ENCODE measurements at places on chromosomes 3 and 15.

DNA sequence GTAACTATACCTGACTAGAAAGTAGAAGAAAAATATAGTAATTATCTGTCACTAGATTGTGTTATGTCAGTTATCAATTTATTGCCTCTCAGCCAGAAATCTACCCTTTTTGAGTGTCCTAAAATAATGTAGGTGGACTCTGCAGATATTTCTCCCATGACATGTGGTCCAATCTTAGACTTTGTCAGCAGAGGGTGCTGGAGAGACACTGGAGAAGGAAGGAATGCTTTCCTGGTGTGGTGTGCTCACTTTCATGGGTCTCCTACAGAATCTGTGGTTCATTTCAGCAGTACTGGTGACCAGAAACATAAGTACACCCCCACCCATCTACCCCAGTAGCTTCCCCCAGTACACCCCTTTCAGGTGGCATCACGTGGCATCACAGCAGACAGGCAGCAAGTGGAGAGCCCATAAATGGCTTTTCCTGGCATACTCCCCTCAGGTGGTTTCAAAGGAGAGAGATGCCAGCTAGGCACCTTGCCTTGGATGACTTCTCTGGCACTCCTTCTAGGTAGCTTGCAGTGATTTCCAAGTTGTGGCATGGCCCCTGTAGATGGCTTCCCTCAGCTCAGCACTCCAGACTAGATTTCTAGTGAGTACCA is 114.7 kb downstream of the GADL1 start:
- no peak for DNase-seq

GRCh38 chr15:95278532-95279245 is 1047.3 kb downstream of the MCTP2 start:
- DNase-seq: no peak

- no peak for DNase-seq
These were observed 240.9 kb downstream of the UACA start for GRCh38 chr15:70522323-70522966.

GRCh38 chr3:191696348-191696747 is 235.4 kb downstream of the PYDC2 start:
- DNase-seq: no peak

GRCh38 chr3:4977853-4978203 is 1.4 kb upstream of the BHLHE40 start:
- no peak for DNase-seq

- DNase-seq: no peak
These were observed 80.3 kb upstream of the KCNAB1 start for GRCh38 chr3:156040041-156040440.

GRCh38 chr3:30962084-30962483 is 67.6 kb upstream of the GADL1 start:
- DNase-seq: no peak

- DNase-seq: no peak
These were observed 932 bp downstream of the GSK3B start for GRCh38 chr3:120093119-120093910.

GRCh38 chr3:171901615-171902312 is 58.6 kb downstream of the TMEM212 start:
- DNase-seq: no peak

- no peak for DNase-seq
These were observed 429.2 kb downstream of the CADM2 start for GRCh38 chr3:85387913-85388505.

DNA sequence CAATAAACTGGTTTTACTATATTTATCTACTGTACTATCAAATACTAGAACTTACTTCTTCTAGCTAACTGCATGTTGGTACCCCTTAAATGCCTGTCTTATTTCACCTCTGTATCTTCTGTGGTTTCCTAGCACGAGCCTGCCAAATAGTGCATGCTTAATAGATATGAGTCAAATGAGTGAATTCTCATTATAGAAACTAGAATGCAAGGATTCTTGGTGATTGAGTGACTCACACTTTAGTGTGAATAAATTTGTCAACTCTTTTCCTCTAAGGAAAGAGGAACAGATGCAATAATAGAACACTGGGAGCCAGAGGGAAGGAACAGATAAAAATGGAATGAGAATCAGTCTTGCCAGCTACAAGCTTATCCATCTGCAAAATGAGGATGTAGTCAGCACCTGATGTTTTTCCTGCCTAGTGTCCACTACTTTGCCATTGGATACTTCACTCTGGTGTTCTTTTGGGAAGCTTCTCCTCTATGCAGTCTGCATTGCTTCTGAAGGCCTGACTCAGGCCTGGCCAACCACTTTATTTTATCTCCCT is 189.1 kb upstream of the CADPS start:
- DNase-seq: no peak

GRCh38 chr3:115670911-115671310 is 47.6 kb downstream of the GAP43 start:
- DNase-seq: no peak

DNA sequence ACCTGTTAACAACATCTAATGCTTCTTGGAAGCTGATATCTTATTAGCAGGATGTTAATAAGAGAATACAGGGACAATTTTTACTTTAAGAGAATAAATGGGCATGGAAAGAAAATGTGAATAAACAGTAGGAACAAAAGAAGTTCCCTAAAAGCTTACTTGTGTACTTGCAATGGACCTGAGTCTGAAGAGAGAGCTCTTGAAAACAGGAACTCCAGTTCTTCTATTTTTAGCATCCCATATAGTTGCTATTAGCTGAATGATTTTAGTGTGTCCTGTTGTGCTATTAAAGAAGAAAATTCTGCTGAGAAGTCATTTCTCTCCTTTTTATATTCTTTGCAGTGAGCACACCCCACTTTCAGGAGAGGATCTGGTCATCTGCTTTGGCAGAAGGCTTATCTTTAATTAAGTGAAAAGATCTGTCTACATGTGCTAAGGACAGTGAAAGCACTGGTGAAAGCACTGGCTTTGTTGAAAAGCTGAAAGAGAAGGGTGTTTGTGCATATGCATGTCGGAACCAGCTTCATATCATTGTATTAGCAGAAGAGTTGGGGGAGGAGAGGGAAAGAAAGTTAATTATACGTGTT is 1.4 kb upstream of the ST3GAL6 start:
- no peak for DNase-seq

- no peak for DNase-seq
These were observed 6.0 kb upstream of the BFSP2 start for GRCh38 chr3:133393691-133394474.

GRCh38 chr3:150384296-150385212 is 23.5 kb upstream of the TSC22D2 start:
- no peak for DNase-seq

DNA sequence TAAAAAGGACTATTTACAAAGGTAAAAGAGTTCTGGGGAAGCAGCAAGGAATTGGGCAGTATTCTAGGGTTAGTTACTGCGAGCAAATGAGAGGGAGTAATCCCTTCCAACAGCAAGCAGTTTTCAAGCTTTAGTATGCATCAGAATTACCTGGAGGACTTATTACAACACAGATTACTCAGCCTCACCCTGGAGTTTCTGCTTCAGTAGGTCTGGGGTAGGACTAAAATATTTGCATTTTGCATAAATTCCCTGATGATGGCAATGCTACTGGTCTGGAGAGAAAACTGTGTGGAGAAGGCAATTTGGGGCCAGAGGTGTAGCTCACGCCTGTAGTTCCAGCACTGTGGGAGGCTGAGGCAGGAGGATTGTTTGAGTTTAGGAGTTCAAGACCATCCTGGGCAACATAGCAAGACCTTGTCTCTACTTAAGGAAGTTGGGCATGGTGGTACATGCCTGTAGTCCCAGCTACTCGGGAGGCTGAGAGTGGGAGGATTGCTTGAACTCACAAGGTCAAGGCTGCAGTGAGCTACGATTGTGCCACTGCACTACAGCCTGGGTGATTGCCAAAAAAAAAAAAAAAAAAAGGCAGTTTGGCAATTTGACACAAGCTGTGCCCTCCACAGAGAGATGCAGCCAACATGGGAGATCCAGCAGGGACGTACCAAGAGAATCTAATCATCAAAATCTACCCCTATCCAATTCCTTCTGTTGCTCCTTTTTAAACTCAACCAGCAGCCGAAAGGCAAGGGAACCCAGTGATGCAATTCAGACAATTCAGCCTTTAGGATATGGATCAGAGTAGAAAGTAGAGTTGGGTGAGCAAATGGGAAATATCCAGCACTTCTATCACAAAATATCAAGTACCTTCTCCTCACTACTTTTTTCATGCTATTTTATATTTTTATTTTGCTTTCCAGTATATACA is 27.1 kb upstream of the AP4E1 start:
- DNase-seq: no peak

DNA sequence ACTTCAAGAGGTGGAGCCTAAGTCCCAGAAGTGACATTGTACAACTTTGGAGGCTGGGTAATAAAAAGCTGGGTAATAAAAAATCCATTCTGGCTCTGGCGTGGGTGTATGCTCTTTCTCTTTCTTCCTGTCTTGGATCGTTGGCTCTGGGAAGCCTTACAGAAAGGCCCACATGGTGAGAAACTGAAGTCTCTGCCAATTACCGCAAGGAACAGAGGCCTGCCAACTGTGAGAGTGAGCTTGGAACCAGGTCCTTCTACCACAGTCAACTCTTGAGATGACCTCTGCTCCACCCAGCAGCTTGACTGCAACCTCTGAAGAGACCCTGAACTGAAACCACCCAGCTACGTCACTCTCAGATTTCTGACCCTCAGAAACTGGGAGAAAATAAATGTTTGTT is 51.0 kb downstream of the NR2F2 start:
- no peak for DNase-seq

DNA sequence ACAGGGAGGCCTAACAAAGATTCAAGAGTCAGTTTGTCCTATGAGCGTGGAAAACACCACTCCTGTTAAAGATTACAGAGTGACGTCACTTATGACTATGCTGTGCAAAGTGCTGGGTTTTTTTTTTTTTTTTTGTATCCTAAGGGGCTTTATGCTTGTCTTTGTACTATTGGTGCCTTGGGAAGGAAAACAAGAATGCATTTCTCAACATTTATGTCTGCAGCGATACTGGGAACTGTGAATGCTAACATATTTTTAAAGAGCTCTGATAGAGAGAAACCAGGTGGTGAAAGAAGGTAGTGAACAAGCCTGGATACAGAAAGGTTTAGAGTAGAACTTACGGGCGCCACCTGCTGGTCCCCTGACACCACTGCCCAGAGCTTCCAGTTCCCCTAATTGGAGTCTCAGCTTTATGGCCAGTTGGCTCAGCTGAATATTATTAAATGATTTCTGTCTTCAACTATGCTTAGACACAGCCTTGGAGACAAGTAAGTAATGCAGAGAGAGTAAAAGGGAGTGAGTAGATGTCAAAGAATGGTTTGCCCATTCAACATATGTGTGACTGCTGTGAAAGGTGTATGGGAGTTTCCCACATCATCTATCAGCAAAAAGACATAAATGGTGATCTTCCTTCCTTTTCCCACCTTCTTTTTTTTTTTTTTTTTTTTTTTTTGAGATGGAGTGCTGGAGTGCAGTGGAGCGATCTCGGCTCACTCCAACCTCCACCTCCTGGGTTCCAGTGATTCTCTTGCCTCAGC is 807.9 kb upstream of the CFAP20DC start:
- DNase-seq: peak; percentile 73

DNA sequence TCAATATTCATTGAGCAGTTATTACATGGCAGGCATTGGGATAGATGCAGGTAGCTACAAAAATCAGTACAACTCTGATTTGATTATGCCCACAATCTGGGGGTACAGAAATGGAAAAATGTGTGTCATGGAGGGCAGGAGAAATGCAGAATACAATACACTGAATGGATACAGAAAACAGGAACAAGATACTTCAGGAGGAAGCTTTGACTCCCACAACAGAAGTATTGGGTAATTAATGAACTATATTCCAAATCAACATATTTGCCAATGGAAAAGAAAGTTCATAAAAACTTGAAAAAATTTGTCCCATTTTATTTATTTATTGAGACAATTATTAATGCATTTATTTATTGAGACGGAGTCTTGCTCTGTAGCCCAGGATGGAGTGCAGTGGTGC is 207.0 kb downstream of the SUCLG2 start:
- no peak for DNase-seq

DNA sequence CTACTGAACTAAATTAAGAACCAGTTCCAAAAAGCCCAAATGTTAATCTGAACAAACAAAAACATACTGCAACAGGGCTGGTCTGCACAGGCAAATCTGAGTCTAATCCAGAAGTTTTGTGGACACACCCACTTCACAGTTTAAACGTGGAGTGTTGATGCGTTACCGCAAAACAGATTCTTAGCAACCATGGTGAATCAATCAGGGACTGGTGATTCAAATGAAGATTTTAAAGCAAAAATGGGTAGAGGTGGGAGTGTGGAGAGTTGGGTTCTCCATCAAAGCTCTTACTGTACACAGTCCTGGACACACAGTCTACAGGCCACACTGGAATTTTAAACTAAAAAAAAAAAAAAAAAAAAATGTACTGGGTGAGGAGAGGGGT is 5.2 kb downstream of the ANXA2 start:
- no peak for DNase-seq

DNA sequence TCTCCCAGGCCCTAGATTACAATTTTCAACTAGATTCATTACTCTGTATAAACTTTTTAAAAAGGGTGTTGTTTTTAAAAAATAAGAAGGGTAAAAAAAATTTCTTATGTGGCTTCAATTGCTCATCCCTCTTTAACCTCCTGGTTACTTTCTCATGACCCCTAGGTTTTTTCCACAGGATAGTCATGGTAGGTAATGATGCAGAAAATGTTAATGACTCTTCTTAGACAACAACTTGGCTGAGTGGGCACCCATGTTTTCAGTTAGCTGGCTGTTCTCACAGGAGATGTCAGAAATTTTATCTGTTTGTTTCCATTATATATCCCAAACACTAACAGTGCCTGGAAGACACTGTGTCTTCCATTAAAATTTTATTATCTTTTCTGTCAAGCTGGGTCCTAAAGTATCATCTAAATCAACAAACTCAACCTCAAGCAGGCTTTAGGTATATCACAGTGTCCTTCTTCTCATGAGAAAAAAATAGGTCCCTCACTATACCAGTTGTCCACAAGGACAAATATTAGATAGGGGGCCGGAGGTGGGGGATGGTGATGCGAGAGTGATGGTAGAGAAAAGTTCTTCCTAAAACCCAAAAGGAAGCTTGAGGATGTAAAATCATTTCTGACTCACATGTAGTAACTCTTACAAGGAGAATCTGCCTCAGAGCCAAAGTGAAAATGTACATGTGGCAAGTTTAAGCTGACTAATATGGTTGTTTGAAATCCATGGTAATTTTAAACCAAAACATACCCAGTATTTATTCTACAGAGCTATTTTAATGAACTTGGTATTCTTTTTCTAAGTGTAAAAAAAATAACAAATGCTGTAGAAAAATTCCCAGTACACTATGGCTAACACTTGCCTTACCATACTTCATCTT is 43.3 kb downstream of the PLOD2 start:
- DNase-seq: no peak

DNA sequence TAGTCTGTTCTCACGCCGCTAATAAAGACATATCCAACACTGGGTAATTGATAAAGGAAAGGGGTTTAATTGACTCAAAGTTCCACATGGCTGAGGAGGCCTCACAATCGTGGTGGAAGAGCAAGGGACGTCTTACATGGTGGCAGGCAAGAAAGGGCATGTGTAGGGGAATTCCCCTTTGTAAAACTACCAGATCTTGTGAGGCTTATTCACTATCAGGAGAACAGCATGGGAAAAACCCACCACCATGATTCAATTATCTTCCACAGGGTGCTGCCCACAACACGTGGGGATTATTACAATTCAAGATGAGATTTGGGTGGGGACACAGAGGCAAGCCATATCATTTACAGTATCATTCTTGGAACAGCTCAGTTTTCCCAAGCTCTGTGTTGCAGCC is 268.0 kb downstream of the SUCLG2 start:
- DNase-seq: no peak
